ENCODE measurements at places on chromosomes 3 and 15.
A peak's percentile ranks its signal among the peaks of the same experiment; 100 is the strongest.

DNA sequence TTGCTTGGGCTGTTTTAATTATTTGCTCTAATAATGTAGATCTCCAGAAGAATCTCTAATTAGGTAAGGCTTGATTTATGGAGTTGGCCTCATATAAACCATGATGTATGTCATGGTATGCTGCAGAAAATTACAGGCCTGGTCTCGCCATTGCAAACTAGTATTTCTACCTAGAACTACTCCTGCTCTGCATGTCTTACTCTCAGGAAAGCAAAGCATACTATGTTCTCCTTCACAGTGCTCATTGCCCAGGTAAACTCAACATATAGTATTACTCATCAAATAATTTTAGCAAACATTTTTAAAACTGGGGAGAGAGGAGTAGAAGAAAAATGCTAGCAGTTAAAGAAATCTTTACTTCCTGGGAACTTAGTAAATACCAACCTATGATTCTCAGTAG, 90.7 kb downstream of the FILIP1L start:
- no peak for DNase-seq

DNA sequence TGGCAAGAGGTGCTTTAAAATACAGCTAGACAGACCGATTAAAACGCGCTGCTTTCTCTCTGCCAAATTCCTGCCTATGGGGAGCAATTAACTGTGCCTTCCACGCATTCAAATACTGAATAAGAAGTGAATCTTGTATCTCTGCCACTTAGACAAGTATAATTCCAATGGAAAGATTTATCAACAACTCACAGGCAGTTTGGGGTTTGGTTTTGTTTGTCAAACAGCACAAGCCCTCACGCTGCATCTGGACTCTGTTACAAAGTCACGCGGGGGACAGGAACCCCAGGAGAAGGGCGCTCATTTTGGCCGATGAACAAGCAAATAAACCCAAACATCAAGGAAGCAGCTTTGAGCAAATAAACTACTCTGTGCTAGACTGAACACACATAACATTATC, 61.8 kb upstream of the TMCO5A start:
- DNase-seq = no peak

- no peak for DNase-seq
Observed at GRCh38 chr3:116083683-116084082, 361.6 kb downstream of the LSAMP start.

GRCh38 chr3:69787436-69788168, 48.3 kb downstream of the MITF start:
- no peak for DNase-seq

GRCh38 chr3:126200534-126200933, 20.1 kb upstream of the ALDH1L1 start:
- no peak for DNase-seq

GRCh38 chr15:77181305-77182074, 110.6 kb upstream of the TSPAN3 start:
- peak; percentile 63 for DNase-seq
